ENCODE measurements at places on chromosomes 6 and 20.

GRCh38 chr20:38730167-38730988, 6.1 kb downstream of the SLC32A1 start:
- DNase-seq = no peak

GRCh38 chr6:134714113-134714512, 235.8 kb downstream of the ALDH8A1 start:
- DNase-seq = no peak

DNA sequence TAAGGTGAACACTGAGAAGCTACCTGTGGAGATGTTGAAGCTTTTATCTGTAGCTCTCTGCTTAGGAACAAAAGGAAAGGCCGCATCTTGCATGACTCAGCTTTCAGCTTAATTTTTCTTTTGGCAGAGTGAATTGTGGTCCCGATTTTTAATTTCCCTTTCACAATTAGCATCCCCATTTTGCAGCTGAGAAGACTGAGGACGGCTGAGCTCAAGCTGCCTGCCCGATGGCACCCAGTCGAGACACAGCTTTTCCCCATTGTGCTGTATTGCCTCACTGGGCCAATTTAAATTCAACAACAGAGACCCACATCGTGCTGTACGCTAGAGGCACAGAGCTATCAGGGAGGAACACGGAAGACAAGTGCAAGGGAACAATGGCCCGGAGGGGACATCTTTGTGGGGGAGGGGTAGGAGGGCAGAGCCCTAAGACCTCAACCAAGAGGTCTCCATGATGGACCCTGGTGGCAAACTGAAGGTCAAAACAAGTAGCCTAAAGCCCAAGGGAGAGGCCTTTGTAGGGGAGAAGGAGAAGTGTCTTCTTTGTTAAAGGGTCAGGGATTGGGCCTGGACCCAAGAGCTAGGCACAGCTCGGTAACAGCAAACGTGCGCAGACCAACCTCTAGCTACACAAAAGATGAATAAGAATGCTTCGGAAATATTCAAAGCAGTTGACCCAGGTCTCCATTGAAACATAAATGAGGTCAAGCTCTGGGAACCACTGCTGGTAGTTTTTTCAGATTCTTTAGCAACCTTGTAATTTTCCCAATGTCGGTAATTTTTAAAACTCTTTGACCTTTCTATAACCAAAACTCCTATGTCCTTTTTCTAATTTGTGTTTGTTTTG, 13.3 kb upstream of the QKI start:
- no peak for DNase-seq

- no peak for DNase-seq
These were observed 15.1 kb downstream of the SOX4 start for GRCh38 chr6:21608601-21609000.

- no peak for DNase-seq
These were observed 21.9 kb upstream of the CD2AP start for GRCh38 chr6:47455533-47456209.

DNA sequence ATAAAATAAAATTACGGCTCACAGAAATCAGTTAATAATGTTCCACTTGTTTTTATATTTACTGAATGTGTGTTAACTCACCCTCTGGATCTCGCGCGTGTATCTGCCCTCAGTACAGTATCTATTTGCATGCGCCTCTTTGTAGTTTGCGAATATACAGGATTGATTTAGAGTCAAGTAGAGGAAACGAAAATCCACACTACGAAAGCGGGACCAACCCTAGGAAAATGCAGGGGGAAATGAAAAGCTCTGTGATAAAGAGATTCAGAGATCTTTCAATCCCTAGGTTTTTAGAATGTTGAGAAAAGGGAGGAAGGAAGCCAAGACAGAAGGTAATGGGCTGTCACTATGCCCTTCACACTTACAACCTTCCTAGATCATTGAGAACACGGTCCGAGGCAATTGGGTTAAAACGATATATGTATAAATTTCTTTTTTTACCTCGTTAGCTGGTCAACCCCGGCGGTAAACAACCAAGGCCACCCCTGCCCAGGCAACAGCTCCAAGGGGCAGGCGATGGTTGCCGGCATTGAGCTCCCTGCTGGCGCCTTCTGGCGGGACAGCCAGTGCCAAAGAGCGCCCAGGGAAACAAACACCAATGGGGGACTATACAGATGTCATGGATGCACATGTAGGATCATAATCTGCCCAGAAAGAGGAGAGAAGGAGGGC, 792 bp upstream of the FUT9 start:
- DNase-seq = no peak

GRCh38 chr20:60477958-60478357, 519.7 kb downstream of the CDH26 start:
- no peak for DNase-seq

DNA sequence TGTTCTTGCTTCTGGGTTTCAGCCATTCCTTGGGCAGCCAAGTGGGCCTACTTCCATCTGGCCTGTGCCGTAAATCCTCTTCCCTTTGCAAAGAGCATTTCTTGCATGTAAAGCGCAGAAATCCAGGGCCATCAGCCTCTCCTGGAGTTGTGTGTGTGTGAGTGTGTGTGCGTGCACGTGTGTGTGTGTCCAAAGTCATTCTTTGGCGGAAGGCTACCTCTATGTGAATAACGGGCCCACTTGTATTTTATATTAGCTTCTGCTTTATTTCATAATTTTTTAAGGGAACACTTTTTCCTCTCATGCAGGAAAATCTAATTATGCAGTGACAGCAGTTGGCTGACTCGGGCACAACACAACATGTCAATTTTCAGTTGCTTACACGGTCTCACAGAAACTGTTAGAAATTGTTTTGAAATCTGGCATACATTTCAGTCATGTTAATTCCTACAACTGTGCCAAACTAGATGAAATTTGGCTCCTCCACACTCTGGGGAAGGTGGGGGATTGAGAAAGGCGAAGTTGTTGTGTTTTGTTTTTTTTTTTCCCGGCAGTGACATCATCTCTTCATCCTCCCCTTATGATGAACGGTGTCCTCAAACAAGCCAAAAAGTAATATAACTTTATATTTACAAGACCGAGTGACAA, 223.7 kb upstream of the TSHZ2 start:
- DNase-seq = no peak

DNA sequence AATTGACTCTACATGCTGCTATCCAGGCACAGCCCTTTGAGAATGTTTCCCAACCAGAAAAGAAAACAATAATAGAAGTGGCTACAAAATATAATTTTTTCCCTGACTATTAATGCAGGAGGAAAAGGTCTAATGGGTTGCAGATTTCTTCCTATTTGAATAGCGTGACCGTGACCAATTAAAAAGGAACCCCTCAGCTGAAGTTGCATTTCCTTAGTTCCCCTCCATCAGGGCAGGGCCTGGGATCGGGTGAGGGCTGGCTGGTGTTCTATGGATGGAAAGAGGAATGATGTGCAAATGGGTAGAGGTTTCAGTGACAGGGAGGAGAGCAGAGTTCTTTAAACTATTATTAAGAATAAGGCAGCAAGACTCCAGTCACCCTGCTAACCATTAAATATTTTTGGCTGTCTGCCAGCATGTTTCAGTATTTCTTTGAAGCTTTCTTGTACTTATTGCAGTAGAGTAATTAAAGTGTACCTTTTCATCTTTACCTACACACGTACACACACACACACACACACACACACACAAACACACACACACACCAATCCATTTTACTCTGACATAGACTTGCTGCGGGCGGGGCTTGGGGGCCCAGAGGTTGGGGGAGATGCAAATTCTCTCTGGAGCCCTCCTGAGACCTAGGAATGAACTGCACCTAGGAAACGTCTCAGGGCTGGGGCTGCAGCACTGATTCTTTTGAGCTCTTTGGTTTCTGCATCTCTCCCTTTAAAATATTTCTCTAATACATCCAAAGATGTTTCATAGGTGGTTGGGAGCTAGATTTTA, 154.8 kb upstream of the SLC35B3 start:
- DNase-seq = no peak

DNA sequence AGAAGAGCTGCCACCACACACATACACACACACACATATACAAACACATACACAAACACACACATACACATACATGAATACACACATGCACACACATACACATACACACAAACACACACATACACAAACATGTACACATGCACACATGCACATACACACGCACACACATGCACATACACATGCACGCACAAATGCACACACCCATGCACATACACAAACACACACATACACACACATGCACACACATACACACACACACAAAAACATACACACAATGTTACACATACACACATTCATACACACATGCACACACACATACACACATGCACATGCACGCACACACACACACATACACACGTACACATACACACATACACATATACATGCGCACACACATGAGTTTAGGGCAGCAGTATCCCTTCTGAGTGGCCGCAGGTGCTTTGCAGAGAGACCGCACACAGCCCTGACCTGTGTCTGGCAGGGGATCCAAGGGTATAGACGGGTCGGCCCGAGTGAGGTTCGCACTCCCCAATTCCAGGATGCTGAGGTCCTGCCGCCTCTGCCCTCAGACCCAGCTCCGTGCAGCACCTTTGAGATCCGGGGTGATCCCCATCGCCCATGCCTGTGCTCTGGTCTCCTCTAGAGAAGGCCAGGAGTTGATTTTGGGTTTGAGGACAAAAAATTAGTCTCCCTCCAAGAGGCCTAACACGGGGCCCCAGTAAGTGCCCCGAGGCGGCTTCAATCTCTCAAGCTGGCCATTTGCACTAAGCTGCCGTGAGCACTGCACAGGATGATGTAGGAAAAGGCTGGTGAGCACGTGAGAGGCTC, 56.8 kb downstream of the TMEM242 start:
- no peak for DNase-seq

DNA sequence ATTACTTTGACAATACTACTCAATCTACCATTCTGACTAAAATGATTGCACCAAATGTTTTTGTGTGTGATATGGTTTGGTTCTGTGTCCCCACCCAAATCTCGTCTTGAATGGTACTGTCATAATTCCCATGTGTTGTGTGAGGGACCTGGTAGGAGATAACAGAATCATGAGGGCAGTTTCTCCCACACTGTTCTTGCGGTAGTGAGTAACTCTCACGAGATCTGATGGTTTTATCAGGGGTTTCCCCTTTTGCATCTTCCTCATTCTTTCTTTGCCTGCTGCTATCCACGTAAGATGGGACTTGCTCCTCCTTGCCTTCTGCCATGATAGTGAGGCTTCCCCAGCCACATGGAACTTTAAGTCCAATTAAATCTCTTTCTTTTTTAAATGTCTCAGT, 20.8 kb downstream of the SYCP2 start:
- DNase-seq = no peak

DNA sequence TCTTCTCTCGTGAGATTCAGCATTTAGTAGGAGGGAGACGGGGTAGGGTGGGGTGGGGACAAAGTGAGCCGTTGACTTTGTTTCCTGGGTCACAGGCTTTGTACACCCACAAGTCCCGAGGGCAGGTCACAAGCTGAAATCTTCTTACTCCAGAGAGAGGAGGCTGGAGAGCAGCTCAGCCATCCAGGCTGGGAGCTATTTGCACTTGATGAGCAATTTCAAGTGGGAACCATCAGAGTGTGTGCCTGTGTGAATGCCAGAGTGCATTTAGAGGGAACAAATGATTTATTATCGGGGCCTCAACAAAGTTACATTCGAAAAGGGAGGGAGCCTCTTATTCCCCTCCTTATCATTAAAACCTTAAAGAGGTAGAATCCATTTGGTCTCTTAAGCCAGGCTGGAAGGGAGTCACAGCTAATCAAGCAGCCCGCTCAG, 155.7 kb upstream of the JARID2 start:
- DNase-seq = no peak

GRCh38 chr6:160116411-160116810, 5.2 kb upstream of the SLC22A1 start:
- no peak for DNase-seq

GRCh38 chr6:1335367-1336037, 23.6 kb downstream of the FOXQ1 start:
- DNase-seq = no peak

DNA sequence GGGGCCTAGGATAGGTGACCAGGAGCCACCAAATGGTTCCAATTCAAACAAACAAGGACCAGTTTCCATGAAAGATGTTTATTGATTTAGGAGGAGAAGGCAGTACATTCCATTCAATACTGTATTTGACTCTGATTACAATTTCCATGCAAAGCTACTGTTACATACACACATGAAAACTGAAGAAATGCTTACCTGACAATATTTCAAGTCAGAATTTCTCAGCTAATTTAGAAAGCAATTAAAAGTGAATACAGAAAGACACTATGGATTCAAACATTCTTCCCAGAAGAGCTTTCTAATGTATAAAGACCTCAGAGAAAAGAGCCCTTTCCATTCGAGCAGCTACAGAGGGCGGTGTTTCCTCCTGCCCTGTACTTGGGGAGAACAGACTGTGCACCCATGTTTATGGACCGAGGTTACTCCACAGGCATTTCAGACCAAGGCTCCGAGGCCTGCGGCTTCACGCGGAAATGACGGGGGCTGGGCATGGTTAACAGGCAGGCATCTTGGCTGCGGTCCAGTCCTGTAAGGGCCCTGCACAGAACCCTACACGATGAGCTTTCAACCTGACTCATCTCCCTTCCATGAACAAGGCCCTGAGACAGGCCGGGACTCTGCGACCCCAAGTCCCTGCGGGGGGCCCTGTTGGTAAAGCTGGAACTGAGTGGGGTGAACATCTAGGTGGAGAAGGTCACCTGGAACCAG, 25.7 kb upstream of the TCFL5 start:
- DNase-seq = no peak

- DNase-seq = no peak
These were observed at the start of gene TRIM10 for GRCh38 chr6:30160785-30161531. Gene TRIM10 (minus strand): TSS chr6:30161211. CDS start chr6:30160858, 353 bp downstream.

DNA sequence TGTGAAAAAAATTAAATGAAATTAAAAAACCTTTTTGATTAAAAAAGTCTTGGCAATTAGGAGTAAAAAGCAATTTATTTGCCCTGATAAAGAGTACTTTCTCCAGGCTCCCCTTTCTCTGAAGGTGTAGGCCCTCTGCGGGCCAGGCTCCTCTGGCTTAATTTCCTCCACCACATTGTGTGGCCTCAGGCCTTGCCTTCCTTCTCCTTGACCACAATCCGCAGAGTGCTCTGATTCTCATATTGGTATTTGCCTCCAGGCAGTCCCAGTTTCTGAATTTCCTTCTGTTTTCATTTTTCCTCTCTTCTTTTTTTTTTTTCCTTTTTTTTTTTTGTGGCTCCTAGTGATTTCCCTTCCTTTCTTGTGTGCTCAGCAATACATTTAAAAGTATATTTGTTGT, 96.4 kb downstream of the AIG1 start:
- no peak for DNase-seq

GRCh38 chr6:85362652-85363310, 87.1 kb upstream of the NT5E start:
- no peak for DNase-seq

- no peak for DNase-seq
These were observed 25.5 kb downstream of the FAM184A start for GRCh38 chr6:119052987-119053386.

- no peak for DNase-seq
These were observed 39.3 kb downstream of the GFOD1 start for GRCh38 chr6:13447949-13448724.

Data from stimulated activated CD4-positive, alpha-beta T cell treated with anti-CD3 and anti-CD28 coated beads, Interleukin-4, amount 100 ng/mL, for 24 hours (primary cell).